ENCODE measurements at places on chromosomes 11 and 22.

DNA sequence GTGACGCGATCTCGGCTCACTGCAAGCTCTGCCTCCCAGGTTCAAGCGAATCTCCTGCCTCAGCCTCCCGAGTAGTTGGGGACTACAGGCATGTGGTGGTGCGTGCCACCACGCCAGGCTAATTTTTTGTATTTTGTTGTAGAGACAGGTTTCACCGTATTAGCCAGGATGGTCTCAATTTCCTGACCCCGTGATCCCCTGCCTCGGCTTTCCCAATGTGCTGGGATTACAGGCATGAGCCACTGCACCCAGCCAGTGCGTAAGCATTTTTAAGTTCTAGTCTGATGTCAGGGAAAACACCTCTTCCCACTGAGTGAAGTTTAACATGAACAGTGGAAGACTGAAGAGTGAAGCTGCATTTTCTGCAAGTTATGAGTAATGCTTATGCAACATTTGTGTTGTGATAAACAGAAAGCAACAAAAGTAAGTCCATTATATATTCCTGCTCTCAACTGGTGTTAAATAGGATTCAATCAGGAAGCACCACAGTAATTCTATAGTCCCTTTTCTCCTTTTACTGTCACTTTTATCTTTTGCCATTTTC is 1219.8 kb upstream of the RAG2 start:
- no peak for DNase-seq

DNA sequence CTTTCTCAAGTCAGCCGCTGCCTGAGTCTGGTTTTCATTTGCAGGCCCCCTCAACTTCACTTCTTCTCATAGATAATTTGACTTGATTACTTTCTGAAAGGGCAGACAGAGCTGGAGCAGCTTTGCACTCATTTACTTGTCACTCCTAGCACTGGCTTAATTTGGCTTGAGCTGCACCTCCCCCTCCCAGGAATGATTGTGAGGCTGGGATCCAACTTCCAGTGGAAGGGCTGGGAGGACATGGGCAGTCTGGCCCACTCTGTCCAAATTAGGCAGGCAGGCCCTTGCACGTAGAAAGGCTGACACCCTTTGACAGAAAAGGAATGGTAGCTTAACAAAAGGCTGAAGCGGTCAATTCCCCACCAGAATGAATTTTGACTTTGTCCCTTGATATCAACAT is 453.9 kb downstream of the ETS1 start:
- DNase-seq = peak; percentile 9

DNA sequence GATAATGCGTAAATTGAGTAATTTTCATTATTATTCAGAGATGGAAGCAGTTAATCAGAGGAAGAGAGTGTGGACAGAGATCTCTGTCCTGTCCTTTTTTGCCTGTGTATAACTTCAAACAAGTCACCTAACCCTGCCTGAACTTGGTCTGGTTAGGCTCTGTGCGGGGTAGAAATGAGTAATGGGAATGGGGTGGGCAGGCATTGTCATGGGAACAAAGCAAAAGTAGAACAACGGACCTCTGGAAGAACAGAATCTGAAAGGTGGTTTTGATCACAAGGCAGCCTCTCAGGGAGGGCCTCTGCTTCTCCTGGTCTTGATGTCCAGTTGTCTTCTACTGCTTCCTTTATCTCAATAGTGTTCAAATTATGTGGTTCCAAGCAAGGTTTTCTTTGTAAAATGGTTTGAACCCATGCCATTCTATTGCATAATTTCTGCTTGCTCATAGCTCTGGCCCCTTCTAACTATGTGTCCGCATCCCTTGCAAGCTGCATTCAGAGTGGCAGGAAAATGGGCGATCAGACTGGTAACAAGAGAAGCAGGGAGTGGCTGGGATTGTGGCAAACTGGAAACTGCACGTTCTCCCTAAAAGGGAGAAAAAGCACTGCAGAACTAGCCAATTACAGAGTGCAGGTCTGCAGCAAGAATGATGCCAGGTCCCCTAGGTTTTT is 76.1 kb downstream of the PRR5L start:
- DNase-seq = peak; percentile 63

DNA sequence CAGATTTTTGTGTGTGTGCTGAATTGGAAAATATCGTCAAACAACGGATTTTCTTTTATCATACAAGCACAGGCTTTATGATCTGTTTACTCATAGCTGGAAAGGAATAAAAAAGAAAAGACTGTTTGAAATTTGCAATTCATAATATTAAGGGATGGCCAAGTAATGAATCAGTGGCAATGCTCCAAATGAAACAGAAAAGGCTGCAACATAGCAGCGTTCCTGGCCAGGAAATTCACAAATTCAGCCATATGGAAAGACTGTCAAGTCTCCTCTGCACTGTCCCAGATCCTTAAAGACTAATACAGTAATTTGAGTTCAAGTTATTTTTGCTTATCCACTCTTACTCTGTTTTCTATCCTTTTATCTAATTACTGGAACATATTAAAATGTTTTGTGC is 98.2 kb downstream of the MSANTD4 start:
- peak; percentile 59 for DNase-seq

GRCh38 chr22:25953919-25954318 is 211.9 kb downstream of the MYO18B start:
- no peak for DNase-seq

DNA sequence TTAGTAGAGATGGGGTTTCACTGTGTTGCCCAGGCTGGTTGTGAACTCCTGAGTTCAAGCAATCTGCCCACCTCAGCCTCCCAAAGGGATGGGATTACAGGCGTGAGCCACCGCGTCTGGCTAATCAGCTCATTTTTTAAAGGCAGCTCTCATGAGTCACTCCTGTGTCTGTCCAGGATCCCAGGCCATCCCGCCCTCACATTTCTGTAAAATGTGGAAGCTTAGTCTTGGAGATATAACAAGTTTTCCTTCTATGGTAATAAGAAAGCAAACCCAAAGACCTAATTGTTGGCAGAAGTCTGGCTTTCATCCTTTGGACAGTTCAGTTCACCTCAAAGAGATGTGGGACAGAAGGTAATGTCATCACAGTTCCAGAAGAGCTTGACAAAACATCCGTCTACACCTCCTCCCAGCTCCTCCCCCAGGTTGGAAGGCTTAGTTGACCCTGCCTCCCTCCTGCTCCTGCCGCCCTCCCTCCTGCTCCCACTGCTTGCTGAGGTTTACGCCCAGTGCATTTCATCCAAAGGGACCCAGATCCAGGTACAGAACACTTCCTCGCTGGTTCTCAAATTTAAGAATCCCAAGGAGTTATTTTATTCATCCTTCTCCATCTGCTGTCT is 6.4 kb downstream of the DRD2 start:
- no peak for DNase-seq

DNA sequence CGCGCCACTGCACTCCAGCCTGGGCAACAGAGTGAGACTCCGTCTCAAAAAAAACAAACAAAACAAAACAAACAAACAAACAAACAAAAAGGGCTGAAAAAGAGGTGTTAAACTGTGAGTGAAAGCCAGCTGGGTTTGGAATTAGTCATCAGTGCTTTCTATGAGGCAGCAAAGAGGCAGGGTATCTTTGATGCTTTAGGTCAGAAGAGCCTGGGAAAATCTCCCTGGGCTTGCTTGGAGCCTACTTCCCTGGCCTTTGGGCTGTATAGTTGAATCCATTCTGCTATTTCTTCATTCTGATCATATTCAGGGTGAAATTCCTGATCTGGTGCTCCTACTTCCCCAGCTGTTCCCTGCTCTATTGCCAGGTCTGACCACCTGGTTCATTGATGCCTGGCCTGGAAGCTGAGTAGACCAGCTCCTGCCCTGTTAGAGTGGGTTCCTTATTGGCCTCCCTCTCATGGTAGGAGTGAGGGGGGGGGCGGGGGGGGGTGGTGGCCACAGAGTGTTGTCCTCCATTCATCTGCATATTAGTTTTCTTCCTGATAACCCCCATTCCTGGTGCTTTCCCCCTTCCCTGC is 65.6 kb downstream of the INSC start:
- peak; percentile 38 for DNase-seq

- DNase-seq = no peak
Measured at GRCh38 chr22:22936180-22936914, 48.7 kb downstream of the IGLL5 start.

DNA sequence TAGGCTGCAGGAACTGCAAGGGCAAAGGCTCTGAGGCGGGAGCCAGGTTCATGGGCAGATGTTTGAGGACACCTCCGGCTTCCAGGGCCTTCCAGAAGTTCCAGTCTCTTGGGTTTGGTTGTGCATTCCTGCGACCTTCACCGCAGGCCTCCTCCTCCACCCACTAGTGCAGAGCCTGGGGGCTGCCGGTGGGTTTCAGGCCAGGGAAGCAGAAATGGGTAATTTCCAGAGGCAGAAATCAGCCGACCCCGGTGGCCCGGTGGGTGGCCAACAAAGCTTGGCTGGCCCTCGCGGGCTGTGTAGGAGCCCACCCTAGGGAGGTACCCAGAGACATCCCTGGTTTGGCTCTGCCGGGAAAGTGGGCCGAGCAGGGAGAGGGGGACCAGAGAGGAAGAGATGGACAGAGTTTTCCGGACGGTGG is 417 bp upstream of the PHETA2 start:
- DNase-seq = no peak

GRCh38 chr11:81470446-81470845 is 1263.2 kb downstream of the FAM181B start:
- no peak for DNase-seq

DNA sequence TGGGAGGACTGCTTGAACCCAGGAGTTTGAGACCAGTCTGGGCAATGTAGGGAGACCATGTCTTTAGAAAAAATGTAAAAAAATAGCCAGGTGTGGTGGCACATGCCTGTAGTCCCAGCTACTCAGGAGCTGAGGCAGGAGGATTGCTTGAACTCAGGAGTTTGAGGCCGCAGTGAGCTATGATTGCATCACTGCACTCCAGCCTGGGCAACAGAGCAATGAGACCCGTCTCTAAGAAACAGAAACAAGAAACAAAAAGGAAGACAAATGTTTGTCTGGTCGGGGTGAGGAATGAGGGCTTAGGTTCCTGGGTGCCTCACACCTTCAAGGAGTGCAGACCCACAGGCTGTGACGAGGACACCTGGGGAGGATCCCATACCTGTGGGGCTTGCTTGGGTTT is 191.9 kb downstream of the CEP164 start:
- no peak for DNase-seq

DNA sequence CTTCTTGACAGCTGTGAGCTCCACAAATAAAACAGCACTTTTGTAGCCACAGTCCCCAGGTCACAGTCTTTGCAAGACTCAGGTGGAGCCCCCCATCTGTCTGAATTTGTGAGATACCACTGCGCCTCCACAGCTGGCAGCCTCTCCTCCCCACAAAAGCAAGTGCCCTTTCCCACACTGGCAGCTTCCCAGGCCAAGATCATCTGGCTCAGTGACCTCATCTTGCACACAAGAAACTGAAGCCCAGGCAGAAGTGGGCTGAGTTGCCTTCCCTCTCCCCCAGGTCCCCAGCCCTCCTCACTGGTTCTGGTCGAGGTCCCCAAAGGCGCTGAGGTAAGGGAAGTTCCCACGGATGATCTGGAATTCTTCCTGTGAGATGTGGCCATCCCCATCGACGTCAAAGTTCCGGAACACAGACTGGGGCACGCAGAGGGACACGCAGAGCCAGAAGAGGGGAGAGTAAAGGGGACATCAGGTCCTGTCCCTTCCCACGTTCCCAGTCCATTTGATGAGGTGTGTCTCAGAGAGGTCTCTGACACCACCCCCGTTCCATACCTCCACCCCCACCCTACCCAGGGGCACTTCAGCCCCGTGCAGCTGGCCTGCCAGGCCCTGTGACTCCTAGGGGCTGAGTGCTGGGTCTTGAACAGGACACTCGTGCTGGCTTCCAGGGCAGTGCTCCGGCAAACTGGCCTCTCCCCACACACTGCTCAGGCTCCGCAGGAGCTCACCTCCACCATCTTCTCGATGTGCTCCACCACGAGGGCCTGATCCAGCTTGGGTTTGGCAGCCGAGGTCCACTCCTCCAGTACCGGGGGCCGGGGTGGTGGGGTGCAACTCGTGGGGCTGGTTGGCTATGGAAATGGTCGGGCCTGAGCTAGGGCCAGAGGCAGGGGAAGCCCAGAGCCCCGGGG is 8.9 kb downstream of the RASGRP2 start:
- no peak for DNase-seq

GRCh38 chr11:75506827-75507226 is 18.9 kb downstream of the GDPD5 start:
- no peak for DNase-seq

GRCh38 chr11:76206327-76207081 is at the start of gene WNT11:
Gene WNT11 (minus strand): TSS chr11:76206502. CDS start chr11:76206407, 95 bp downstream.
- peak; percentile 29 for DNase-seq

DNA sequence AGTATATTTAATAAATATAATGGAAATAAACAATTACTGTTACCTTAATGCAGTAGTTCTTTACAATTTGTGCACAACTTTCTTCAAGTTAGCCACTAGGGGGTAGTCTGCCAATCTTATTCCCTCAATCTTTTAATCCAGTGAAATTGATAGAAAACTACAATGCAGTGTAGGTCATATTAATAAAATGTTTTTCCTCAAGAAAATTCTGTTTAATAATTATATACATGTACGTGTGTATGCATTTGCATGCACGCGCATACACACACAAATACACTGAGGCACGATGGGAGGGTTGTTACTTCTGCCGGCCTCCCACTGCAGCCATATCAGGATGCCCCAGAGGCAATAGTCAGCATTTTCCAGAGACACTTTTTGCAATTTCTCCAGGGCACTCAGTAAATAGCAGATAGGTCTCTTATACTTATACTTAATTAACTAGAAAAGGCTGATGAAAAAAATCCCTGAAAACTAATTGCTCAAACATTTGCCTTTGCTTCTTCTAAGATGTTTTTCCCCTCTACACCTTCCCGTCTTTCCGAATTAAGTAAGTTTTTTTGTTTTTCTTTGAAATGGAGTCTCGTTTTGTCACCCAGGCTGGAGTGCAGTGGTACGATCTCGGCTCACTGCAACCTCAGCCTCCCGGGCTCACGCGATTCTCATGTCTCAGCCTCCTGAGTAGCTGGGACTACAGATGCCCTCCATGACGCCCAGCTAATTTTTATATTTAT is 3.1 kb downstream of the GAB2 start:
- DNase-seq = peak; percentile 38

DNA sequence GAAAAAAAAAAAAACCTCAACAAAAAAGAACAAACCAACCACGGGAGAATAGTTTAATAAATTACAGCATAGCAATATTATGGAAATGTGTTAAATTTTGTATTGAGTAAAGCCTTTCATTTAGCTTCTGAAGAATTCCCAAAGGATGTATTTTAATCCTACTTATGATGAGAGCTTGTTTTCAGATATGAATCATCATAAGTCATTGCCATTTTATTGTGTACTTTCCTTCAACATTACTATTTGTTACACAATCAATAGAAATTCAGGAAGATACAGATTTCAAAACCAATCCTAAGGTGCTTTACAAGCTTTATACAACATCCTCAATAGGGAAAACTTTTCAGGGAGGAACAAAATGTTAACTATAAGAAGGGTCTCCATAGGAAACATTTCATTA is 200.6 kb upstream of the CTSC start:
- peak; percentile 70 for DNase-seq

GRCh38 chr11:288478-289397 is at the start of gene PGGHG:
Gene PGGHG (plus strand): TSS chr11:289126. CDS start chr11:289817, 691 bp downstream.
- peak; percentile 64 for DNase-seq
